Tibial nerve (tissue), 4 donors: ENCODE measurements at places on chromosomes 5 and 9. TPM values are rescaled to one million over a fixed set of nuclear protein-coding genes. Genes with fewer than 3 reads are reported as not detected.

GRCh38 chr5:124264499-124264898 is 481.9 kb downstream of the ZNF608 start:
- no peak for DNase-seq
- H3K27me3 ChIP-seq, result no peaks in the 10 kb centered on the region
- H3K36me3 ChIP-seq, result no peaks in the 10 kb centered on the region
- peaks cover 8% of the 10 kb centered on the region for H3K4me1 ChIP-seq
- H3K27ac ChIP-seq, result no peak overlapping the region

The LHX3 gene
- not detected for total RNA-seq

- no peaks in the 10 kb centered on the region for H3K27me3 ChIP-seq
- no peak overlapping the region for H3K4me3 ChIP-seq
- H3K27ac ChIP-seq, result no peak overlapping the region
- H3K4me1 ChIP-seq, result no peaks in the 10 kb centered on the region
Measured at GRCh38 chr5:134911285-134912206, 6.6 kb downstream of the PCBD2 start.

DNA sequence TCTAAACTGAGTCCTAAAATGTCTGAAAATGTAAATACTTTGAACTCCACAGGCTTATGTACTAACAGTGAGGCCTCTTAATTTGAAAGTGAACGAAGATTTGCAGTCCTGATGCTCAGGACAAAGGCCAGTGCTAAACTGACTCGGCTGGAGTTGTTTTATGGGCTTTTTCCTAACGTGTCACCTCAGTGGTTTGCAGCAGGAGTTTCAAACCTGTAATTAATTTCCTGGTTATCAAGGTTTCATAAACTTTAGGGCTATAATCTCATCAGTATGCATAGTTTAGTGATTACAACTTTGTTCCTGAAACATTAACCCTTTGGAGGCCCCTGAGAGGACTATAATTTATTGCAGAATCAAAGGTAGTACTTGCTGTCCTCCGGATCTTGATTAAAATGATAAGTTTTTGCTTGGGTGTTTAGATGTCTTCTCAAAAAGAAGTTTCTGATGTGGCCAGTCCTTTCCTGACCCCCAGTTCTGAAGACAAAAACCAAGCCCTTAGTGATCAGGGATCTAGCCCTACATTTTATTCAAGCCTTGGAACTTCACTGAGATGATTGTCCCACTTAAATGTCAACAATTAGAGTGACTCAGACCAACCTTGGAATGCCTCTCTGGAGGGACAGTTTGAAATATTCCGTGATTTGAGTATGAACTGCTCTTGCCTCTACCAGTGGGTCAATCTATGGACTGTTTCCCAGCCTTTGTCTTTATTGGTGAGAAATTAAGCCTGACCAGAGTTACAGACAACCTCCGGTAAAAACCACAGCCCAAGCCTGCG is 11.1 kb upstream of the S100Z start:
- H3K27me3 ChIP-seq, result no peaks in the 10 kb centered on the region
- no peak for DNase-seq
- no peak overlapping the region for H3K27ac ChIP-seq
- H3K36me3 ChIP-seq, result no peaks in the 10 kb centered on the region
- H3K4me3 ChIP-seq, result no peak overlapping the region

DNA sequence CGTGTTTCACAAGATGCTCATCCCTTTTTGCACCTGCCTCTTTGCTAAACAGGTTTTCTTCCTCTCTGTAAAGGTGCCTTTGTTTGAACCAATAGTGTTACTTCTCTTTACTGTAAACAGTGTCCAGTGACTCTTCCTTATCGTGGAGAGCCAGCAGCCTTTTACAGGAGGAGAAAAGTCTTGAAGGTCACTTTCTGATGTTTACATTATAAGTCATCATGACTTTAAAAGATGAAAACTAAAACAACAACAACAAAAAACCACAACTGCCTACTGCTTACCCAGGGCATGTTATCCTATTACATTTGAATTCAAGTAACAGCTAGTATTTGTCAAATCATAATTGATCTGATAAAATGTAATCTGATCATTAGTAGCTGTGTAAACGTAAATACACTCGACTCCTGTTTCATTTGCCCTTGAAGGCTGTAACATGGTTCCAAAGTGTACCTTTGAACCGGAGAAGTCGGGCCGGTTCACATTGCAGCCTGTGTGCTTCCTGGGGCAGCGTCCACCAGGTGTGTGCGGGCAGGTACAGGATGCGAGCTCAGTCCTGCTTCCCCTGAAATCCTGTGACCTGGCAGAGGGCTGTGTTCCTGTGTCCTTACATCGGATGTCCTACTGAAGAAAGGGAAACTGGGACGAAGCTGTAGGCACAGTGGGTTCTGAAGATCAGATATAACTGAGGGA is 118.1 kb downstream of the C9orf152 start:
- no peaks in the 10 kb centered on the region for H3K27me3 ChIP-seq
- no peak overlapping the region for H3K27ac ChIP-seq
- H3K36me3 ChIP-seq, result no peaks in the 10 kb centered on the region
- peaks cover 4% of the 10 kb centered on the region for H3K4me1 ChIP-seq
- DNase-seq, result no peak

The SV2C gene
- 1.4 TPM for total RNA-seq

GRCh38 chr5:38651806-38652205 is 95.4 kb upstream of the LIFR start:
- H3K27me3 ChIP-seq, result no peaks in the 10 kb centered on the region
- H3K4me1 ChIP-seq, result peaks cover 13% of the 10 kb centered on the region
- no peaks in the 10 kb centered on the region for H3K36me3 ChIP-seq

- DNase-seq, result no peak
- no peak overlapping the region for H3K27ac ChIP-seq
- H3K4me1 ChIP-seq, result no peaks in the 10 kb centered on the region
- no peaks in the 10 kb centered on the region for H3K27me3 ChIP-seq
- H3K36me3 ChIP-seq, result no peaks in the 10 kb centered on the region
- H3K4me3 ChIP-seq, result no peak overlapping the region
Measured at GRCh38 chr5:61563401-61563800, 231.3 kb downstream of the ZSWIM6 start.

- no peak overlapping the region for H3K4me3 ChIP-seq
- DNase-seq, result no peak
- H3K36me3 ChIP-seq, result no peaks in the 10 kb centered on the region
- no peaks in the 10 kb centered on the region for H3K27me3 ChIP-seq
Measured at GRCh38 chr5:5486122-5486521, 63.6 kb downstream of the ICE1 start.

DNA sequence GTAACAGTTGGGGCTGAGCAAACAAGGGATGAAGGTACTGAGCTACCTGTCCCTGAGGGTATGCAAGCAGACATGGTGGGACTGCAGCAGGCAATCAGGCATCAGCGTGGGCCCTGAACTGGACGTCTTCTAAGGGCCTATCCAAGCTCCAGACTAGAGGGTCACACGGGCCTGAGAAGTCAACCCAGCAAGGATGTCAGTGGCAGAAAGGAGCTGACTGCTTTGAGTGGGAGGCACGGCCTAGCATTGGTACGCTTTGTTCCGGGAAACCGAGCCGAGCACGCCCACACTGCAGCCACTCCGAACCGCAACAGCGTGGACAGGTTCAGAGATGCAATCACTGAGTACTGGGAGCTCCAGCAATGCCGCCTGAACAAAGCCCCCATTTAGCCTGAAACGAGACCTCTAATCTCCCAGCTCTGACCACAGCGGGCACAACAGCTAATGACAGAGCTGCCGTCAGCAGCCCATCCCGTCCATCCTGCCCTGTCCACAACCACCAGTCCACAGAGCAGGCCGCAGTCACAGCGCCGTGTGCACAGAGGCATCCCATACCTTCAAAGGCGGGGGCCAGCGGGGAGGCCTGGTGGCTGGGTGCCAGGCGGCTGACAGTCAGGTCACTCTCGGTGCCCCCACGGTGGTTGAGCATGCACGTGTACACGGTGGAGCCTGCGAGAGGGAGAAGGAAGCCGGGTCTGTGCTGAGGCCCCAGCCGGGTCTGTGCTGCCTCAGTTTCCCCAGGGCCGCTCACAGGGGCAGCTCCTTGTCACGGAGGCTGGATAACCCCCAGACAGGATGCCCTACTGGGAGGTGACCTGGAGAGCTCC is 44.2 kb downstream of the SARDH start:
- no peaks in the 10 kb centered on the region for H3K27me3 ChIP-seq
- no peak overlapping the region for H3K4me3 ChIP-seq
- DNase-seq, result no peak
- no peak overlapping the region for H3K27ac ChIP-seq
- no peaks in the 10 kb centered on the region for H3K36me3 ChIP-seq

The ENHO gene
- 18.6 TPM for total RNA-seq

GRCh38 chr5:65475895-65476294 is 5.8 kb downstream of the ADAMTS6 start:
- no peaks in the 10 kb centered on the region for H3K36me3 ChIP-seq
- H3K4me3 ChIP-seq, result no peak overlapping the region
- H3K27ac ChIP-seq, result no peak overlapping the region
- DNase-seq, result no peak
- no peaks in the 10 kb centered on the region for H3K4me1 ChIP-seq
- H3K27me3 ChIP-seq, result no peaks in the 10 kb centered on the region

DNA sequence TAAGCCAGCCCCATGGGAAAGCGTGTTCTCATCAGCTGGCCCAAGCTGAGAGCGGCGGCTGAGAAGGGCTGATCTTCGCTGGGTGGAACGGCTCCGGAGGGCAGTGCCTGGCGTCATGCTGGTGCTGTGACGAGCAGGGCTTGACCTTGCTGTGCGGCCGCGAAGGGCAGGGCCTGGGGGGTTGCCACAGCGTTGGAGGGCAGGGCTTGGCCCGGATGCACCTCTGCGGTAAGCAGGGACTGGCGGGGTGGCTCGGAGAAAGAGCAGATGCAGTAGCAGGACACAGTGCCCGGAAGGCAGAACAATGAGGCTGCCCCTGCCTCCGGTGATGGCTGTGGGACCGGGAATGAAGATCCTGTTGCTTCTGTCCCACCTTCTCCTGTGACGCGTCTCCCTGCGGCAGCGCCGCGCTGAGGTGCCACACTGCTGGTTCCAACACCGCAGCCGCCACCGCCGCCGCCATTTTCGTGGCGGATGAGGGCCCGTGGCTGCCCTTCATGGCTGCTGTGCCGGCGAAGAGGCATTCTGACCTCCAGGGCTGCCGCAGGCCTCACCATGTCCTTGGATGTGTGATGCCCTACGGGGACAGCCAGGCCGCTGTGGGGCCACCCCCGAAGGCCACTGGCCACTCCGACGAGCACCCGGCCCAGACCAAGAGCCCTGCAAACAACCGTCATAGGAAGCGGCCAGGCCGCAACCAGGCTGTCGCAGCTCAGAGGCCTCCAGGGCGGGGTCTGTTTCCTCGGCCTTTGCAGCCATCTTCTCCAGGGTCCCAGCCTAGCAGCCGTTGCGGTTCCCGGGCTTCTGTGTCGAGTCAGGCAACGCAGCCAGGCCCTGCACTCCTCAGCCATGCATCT is 890.5 kb upstream of the CTNND2 start:
- no peaks in the 10 kb centered on the region for H3K4me1 ChIP-seq
- no peaks in the 10 kb centered on the region for H3K27me3 ChIP-seq
- no peak overlapping the region for H3K4me3 ChIP-seq
- no peaks in the 10 kb centered on the region for H3K36me3 ChIP-seq

DNA sequence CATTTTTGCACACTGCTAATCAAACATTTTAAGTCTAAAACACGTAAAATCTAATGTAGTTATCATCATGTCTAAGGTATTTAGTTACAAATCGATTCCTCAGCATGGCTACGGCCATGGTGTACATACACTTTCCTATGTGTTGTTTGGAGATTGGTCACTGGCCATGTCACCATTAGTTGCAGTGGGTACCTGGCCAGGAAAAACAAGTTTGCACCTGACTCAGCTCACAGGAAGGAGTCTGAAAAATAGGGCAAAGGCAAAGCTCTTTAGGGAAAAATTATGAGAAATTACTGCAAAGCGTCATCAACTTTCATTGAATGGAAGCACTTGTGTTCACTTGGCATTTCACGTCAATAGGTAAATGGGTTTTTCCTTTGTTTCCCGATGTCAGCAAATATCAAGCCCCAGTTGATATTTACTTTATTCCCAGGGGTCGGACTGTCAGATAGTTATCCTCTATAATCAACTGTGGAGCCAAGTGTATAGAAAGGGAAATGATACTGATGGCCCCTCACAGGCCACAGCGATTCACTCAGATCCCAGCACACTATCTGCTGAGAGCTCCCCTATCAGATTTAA is 626.0 kb upstream of the ADAMTS16 start:
- no peak overlapping the region for H3K4me3 ChIP-seq
- H3K4me1 ChIP-seq, result no peaks in the 10 kb centered on the region
- DNase-seq, result no peak
- H3K27me3 ChIP-seq, result no peaks in the 10 kb centered on the region
- H3K27ac ChIP-seq, result no peak overlapping the region

GRCh38 chr5:34055667-34056066 is 12.7 kb upstream of the C1QTNF3 start:
- H3K27ac ChIP-seq, result no peak overlapping the region
- no peaks in the 10 kb centered on the region for H3K36me3 ChIP-seq
- H3K4me1 ChIP-seq, result no peaks in the 10 kb centered on the region
- no peak for DNase-seq
- no peak overlapping the region for H3K4me3 ChIP-seq
- no peaks in the 10 kb centered on the region for H3K27me3 ChIP-seq

DNA sequence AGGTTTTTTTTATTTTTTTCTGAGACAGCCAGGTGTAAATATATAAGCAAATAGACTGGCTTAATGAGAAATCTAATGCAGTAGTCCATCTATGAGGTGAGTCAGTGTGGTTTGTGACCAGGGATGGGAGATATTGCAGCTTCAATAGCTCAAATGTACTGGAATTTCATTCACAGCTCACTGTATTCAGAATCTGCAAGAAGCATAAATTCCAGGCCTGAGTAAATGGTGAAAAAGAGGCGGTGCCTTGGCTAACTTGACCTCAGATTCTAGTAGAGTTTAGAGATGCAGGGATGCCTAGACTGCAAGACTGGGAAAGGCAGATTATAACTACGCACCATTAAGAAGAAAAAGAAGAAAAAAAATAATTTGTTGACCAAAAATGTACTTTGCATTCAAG is 151.9 kb upstream of the SMC2 start:
- no peaks in the 10 kb centered on the region for H3K4me1 ChIP-seq
- H3K27ac ChIP-seq, result no peak overlapping the region
- no peak for DNase-seq
- no peak overlapping the region for H3K4me3 ChIP-seq

- no peaks in the 10 kb centered on the region for H3K4me1 ChIP-seq
- H3K4me3 ChIP-seq, result no peak overlapping the region
- no peak for DNase-seq
- no peaks in the 10 kb centered on the region for H3K36me3 ChIP-seq
Measured at GRCh38 chr9:25702536-25702935, 24.3 kb upstream of the TUSC1 start.

- H3K4me1 ChIP-seq, result peaks cover 62% of the 10 kb centered on the region
- no peaks in the 10 kb centered on the region for H3K27me3 ChIP-seq
- no peak for DNase-seq
Measured at GRCh38 chr5:131379723-131380122, 115.9 kb downstream of the CDC42SE2 start.

GRCh38 chr5:124504081-124504916 is 242.1 kb downstream of the ZNF608 start:
- no peaks in the 10 kb centered on the region for H3K4me1 ChIP-seq
- no peak overlapping the region for H3K4me3 ChIP-seq
- no peaks in the 10 kb centered on the region for H3K36me3 ChIP-seq
- no peak for DNase-seq
